BJ (cell line): ENCODE measurements at places on chromosomes 7 and 10.

- peak; percentile 62 for DNase-seq
These were observed 22.8 kb downstream of the GNA12 start for GRCh38 chr7:2821161-2821841.

DNA sequence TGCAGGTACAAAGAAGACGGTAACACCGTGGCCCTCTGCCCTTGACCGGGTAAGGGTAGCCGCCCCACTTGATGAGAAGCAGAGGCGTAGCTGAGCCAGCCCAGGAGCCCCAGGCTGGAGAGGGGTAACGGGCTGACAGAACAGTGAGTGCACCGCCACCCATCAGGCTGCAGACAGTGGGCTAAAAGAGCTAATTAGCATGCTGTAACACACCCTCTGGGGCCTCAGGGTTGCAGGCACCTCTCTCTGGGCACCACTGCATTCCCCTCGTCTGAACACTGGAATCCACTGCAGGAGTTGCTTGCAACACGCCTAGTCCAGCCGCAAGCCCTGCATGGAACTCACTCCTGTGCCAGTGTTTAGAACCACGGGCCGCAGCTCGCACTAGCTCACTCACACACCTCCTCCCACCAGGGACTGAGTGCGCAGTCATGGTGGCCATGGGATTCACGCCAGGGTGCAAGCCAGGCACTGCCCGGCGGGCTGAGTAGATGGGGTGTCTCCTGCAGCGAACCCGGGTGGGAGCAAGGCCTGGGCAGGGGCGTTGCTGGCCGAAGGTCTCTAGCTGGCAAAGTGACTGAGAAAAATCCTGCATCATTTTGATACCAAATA lies 36.1 kb downstream of the AGMO start:
- no peak for DNase-seq

DNA sequence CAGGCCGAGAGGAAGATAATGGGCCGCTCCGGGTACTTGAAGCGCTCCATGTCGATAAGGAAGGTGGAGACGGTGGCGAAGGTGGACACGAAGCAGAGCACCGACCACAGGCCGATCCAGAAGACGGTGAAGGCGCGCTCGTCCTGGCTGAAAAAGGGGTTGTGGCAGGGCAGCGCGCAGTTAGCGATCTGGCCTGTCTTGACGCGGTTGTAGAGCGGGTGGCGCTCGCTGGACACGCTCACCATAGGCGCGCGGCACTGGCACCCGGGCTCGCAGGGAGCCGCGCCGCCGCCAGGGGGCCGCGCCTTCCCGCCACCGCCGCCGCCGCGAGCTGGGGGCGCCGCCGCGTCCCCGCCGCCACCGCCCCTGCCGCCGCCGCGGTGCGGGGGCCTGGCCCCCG lies 1.6 kb downstream of the FZD8 start:
- no peak for DNase-seq

GRCh38 chr10:12875100-12875499 lies 126.4 kb downstream of the CCDC3 start:
- DNase-seq: no peak

DNA sequence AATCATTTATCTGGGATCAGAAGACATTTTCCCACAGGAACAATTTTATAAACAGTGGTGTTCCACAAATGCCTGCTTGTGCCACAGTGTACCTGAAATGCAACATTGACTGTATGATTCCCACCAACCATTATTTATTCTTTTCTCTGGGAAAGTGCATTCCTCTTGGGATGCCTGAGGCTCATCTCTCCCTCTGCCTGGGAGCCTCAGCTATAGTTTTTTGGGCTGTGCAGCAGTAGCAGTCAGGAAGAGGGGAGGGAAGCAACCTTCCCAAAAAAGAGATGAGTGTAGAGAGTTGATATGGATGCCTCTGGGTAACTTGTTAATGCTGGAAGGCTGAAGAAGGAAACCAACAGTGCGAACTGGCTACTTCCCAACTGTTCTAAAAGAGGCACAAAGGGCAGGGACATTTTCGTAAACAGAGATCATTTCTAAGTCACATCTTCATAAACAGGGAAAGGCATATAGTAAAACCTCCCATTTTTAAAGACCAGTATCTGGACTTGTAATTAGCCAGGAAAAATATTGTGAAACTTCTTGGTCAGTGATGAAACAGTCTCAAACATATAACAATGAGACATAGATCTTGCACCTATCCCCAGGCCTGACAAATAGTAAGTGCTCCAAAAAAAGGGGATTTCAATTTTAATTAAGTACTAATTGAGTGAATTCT lies 1.4 kb upstream of the CALD1 start:
- no peak for DNase-seq

DNA sequence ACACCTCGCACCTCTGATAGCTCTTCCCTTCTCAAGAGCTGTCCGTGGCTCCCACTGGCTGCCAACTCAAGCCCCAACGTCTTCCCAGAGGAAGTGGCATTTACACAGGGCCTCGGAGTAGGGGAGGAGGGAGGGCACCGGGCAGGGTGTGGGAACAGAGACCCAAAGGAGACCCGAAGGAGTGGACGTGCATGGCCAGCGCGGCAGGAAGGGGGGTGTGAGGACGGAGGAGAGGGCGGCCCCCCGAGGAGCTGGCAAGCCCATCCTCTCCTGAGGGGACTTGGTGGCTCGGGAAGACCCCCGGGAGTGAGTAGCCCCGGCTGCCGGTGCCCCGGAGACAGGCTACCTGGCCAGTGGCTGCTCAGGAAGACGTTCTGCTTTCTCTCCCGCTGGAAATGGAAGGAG lies 85.9 kb downstream of the FOXL3 start:
- DNase-seq: no peak

- DNase-seq: no peak
These were observed 123.1 kb downstream of the CCNY start for GRCh38 chr10:35459449-35459847.

- DNase-seq: no peak
These were observed 751 bp downstream of the PAX2 start for GRCh38 chr10:100745882-100746783.

DNA sequence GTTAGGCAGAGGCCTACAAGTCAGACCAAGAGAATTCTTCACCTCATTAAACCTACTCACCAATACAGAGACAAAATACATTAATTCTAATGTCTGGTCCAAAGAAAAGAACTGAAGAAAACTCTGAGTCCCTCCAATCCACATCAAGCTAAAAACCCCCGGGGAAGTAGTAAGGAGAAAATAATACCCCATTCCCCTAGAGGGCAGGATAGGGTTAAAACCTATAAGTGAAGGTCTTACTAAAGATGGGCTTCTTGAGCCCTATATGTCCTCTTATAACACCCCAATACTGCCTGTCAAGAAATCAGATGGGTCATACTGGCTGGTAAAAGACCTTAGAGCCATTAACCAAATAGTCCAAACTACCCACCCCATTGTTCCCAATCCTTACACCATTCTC lies 141.3 kb upstream of the TMEM106B start:
- no peak for DNase-seq

- DNase-seq: no peak
These were observed 50.6 kb upstream of the SH2B2 start for GRCh38 chr7:102236102-102236501.

DNA sequence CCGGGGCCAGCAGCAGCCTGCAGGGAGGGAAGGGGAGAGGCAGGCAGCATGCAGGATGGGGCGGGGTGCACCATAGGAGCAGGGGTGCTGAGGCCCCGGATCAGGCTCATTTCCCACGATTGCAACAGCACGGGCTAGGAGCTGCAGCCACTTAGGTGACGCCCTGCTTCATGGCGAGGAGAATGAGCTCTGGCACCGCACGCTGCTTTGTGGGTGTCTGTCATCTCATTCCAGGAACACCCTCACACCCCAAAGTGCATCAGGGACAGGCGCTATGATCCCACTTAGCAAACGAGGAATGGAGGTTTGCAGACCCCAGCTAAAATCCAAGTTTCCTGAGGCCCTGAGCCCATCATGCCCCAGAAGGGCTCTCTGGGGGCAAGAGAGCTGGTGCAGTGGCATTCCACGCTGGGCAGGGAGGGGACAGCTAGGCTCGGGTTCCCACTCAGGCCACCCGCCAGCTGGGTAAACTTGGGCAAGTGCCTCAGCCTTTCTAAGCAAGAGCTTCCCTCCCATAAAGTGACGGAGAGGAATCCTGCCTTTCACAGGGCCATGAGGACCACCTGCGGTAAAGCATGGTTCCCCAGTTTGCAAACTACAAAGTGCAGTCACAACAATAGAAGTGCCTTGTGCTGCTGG lies 9.3 kb downstream of the KCNH2 start:
- DNase-seq: no peak
